Neural crest cell (in vitro differentiated cells): ENCODE measurements at places on chromosomes 5 and 9.

DNA sequence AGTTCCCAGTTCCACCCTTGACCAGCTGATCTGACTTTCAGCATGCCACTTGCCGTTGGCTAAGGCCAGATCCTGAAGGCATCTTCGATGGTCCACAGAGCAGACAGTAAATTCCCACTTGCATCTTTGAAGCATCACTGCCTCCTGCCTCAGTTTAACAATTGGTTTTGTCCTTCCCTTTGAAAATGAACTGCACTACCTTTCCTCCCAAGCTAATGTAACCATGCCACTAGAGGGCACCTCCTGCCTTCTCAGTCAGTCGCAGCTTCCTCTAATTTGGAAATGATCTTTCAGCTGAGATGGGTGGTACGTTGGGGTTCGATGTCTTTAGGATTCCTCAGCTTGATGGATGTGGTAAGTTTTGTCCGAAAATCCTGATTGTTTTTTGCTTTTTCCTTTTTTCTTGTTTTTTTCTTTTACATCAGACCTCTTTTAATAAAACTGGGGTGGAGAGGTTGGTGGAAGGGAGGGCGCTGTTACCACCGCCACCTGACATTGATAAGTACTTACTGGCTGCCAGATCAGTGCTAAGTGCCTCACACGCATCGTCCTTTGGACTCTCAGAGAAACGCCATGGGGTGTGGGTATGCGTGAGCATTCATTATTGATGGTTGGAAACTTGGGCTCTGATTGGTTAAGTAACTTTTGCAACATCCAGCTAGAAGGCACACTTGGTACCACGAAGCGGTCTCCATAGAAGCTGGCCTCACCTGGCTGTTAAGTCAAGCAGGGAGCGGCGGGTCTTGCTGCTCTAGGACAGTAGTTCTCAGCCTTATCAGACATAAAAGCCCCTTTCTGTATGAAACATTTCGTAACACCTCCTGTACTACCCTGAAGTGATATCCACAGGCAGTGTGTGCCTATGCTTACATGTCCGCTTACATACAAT is 16.9 kb downstream of the PTTG1 start:
- DNase-seq: peak; percentile 38

DNA sequence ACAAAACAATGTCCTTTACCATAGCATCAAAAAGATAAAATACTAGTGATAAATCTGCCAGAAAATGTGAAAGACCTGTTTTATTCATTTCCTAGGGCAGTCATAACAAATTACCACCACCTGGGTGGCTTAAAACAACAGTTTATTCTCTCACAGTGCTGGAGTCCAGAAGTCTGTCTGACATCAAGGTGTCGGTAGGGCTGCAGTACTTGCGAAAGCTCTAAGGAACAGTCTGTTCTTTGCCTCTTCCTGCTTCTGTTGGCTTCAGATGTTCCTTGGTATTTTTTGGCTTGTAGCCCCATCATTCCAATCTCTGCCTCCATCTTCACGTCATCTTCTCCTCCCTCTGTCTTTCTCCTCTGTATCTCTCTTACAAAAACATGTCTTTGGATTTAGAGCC is 51.0 kb downstream of the PTPDC1 start:
- no peak for DNase-seq

- no peak for DNase-seq
These were observed 110.8 kb downstream of the HMHB1 start for GRCh38 chr5:143922718-143923117.

DNA sequence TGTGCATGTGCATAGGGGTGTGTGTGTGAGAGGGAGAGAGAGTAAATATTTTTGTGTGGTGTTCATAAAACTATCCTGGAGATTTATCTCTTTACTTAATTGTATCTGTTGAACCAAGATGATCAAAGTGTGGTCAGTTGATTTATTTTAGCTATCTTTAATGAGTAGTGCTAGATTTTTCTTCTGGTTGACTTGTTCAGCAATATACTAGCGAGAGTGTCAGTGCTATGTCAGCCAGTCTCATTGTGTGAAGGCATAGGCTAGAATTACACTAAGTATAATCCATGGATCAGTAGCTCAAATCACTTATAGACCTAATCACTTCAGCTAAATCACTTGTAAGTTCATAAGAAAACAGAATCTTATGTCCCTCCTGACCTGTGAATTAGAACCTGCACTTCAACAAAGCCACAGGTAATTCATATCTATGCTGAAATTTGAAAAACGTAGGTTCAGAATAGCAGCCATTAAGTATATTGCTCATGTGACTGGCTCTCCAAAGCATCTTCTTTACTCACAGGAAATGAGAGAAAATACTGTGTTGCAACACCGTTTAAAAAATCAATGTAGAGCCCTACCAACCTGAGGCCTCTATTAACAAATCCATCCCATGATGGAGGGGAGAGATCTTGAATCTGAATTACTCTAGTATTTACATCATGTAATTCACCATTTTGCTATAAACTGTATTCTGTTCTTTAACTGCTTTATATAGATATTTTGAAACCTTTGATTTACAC is 203.1 kb upstream of the ACTBL2 start:
- no peak for DNase-seq

DNA sequence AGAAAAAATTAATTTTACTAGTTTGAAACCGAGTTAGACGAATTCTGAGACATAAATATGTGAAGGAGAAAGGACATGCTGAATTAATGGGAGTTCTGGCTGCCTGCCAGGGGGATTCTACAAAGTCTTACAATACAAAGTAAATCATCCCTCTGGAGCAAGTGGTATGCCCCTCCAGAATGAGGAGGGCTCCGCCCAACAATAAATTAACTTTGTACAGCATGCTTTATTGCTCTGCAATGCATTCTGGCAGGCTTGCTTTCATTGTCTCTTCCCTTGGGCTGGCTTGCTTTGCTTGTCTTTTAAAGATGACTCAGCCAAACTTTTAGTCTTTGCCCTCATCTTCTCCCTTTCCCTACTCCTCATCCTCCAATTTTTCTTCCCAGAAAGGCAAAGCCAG is 11.7 kb upstream of the PCDHB1 start:
- DNase-seq: no peak

- no peak for DNase-seq
These were observed 31.8 kb upstream of the PTGS1 start for GRCh38 chr9:122338994-122339393.

- no peak for DNase-seq
These were observed 125.6 kb upstream of the TSLP start for GRCh38 chr5:110945874-110946436.

- DNase-seq: no peak
These were observed 26.2 kb downstream of the GNAQ start for GRCh38 chr9:78005231-78006002.

- DNase-seq: no peak
These were observed 245.4 kb upstream of the FBXL7 start for GRCh38 chr5:15254607-15255006.

- no peak for DNase-seq
These were observed 140.8 kb downstream of the CDH6 start for GRCh38 chr5:31334061-31334860.

- no peak for DNase-seq
These were observed 59.5 kb downstream of the LNPEP start for GRCh38 chr5:96995419-96995818.

- no peak for DNase-seq
These were observed 71.5 kb downstream of the HSPA4 start for GRCh38 chr5:133123297-133123696.

GRCh38 chr5:165887147-165887546 is 2381.7 kb downstream of the MAT2B start:
- DNase-seq: no peak

DNA sequence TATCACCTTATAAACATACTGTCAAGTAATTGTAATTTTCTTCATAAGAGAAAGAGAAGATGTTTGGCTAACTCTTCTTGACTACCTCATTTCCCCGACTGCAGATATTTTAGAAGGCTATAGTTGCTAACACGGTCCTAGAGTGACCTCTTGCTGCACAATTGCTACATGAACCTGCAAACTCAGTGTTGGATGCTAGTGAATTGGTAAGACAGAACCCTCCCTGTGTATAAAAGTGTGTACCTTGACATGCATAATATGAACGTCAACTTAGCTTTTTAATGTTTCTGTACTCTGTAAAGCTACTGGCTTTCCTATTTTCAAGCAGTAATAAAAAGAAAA is 46.7 kb upstream of the CER1 start:
- DNase-seq: no peak

DNA sequence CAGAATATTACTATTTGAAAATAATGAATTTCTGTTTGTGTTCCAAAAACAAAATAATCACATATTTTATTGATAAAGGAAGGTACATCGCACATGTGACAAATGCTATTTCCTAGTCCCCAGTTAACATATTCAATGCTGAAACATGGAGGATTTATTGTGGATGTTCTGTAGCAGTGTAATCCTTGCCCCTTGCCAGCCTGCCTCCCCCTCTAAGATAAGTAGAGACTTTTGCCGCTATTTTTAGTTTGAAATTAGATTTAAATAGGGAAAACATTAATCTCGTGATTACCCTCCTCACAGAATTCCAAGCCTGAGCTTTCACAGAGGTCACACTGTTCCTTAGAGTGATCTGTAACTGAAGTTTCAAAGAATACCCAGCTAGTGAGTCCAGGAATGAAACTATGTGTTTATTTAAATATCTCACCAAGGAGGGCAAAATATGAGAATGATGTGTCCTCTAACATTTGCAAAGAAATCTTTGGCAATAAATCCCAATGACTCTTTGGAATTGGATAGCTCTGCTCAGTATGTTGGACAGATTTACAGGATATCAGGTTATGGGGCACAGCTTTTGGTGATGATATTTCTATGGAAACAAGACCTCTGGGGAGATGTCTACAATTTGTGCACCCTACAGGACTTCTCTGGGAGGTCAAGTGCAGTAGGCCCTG is 17.3 kb downstream of the CTXN3 start:
- DNase-seq: no peak

DNA sequence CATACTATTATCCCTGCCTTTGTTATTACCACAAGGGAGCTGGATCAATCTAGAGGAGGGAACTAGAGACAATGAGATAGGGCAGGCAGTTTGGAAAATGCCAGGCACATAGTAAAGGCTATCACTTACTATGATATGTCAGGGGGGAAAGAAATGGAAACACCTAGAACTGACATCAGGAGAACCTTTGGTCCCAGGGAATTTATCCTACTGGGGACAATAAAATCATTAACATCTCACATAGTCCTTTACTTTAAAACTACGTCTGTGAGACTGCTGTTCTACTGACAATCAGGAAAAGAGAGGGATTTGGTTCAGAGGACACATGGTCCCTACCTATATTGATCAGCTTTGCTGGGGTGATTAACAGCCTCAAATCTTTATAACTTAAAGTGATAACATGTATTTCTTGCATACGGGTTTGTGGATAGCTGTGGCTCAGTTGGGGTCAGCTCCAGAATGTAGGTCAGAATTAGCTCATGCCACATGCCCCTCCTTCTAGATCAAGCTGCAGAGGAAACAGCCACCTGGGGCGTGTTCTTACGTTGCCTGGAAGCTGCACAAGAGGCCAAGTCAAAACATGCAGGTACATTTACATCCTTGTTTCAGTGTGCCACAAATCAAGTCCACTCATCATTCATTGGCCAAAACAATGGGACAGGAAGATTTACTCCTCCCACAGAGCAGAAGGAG is 43.9 kb upstream of the ALDOB start:
- DNase-seq: no peak

DNA sequence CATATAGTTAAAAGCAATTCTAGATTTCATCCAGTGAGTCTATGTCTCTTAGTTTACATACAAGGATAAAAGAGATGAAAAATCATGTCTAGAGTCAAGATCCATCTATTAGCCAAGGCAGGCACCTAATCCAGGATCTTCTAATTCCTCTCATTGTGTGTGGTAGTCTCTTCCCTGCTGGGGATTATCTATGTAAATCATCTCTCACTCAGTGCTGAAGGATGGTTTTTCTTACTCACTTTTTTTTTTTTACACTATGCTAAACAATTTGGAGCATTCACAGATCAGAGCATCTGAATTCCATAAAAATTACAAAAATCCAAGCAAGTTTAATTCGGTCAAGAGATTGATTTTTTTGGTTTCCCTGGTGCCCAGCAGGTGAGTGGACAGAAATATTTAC is 154.9 kb upstream of the GDNF start:
- no peak for DNase-seq

DNA sequence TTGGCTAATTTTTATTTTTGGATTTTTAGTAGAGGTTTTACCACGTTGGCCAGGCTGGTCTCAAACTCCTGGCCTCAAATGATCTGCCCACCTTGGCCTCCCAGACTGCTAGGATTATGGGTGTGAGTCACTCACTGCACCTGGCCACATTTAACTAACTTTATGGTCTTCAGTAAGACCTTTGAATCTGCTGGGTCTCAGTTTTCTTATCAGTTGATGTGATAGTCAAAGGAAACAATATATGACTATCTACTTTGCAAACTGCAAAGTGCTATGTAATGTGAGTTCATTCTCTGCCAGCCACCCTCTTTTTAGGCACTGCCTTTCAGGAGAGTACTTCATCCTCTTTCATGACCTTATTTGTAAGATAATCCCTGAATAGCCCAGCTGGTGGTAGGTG is 474.7 kb downstream of the PDE4D start:
- no peak for DNase-seq

DNA sequence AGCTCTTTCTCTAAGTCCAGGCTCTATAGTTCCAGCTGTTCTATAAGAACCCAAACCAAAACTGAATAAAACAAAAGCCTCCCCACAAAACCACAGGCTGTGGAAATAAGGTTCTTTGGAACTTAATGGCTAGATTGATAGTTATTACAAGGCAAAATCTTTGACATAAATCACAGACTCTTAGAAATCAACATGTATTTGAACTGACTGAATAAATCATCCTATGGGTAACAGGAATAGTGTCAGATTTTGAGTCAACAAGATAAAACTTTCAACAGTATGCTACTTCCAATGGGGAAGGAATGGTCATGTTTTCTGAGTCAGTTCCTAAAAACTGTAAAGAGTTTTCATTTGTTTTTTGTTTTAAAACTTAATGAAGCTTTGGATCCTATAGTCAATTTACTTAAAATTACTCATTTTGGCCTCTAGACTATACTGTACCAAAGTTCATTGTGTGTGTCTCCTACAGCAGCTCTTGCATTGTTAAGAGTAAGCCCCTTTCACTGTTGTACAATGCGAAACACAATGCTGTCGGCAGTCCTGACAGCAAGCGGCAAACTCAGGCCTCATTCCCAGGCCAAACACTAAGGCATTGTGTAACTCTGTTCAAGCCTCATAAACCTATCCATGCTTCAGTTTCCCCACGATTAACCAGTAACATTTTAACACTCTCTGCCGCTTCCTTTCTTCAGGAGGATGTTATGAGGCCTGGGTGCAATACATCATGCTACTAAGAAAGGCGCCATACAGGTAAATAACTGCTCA is 134.1 kb downstream of the ARL15 start:
- DNase-seq: no peak

- DNase-seq: no peak
These were observed 182.2 kb downstream of the MAPKAP1 start for GRCh38 chr9:125524583-125525355.

DNA sequence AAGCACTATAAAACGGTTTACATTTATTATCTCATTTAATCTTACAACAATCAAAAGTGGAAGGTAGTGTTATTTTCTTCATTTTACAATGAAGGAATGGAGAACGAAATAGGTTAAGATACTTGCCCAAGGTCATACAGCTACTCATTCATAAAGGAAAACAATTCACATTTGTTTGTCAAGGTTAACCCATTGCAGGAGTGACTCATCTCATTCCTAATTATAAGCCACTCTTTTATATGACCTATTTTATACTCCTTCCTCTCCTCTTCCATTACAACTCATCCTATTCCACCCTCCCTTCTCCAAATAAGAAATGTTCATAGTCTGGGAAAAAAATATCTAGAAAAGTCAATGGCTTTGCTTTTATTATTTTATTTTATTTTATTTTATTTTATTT is 29.6 kb downstream of the CRHBP start:
- no peak for DNase-seq
